Thoracic aorta (tissue), 2 donors: ENCODE measurements at places on chromosomes 16 and 17.

DNA sequence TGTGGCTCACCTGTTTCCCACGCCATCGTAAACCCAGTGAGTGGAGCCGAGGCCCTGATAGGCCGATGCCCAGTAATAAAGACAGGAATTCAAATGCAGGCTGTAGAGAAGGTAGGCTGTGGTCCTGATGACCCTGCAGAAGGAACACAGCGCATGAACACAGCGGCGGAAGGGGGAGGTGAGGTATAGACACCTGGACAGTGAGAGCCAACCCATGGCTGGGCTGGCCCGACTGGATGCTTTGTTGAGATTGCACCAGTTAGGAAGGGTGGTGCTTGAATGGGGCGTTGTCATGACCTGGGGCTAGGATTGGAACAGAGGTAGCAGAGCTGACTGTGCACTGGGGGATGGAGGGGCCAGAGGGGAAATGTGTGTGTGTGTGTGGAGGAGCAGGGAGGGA is 59.2 kb downstream of the CNGB1 start:
- no peak for DNase-seq

DNA sequence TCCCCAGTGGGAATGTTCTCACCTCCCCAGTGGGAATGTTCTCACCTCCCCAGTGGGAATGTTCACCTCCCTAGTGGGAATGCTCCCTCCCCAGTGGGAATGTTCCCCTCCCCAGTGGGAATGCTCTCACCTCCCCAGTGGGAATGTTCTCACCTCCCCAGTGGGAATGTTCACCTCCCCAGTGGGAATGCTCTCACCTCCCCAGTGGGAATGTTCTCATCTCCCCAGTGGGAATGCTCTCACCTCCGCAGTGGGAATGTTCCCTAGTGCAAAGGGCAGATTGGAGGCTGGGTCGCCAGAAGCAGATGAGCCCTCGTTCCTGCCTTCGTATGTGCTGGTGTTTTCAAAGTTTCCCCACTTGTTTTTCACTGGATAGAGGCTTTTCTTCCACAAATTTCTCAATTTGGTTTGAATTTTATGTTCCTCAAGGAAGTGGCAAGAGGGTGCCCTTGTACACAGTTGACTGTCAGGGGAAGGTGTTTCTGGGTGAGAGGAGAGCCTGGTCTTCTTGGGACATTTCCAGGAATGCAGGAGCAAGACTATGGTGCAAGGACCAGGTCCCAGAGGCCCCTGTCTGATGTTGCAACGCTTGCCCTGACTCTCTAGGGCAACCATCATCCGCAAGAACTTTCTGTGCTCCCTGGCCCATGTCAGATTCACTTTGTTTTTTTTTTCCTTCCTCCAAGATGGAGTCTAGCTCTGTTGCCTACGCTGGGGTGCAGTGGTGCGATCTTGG is 34.0 kb downstream of the TRARG1 start:
- DNase-seq: no peak

- DNase-seq: no peak
Observed at GRCh38 chr16:81600275-81600674, 155.7 kb downstream of the CMIP start.

- no peak for DNase-seq
Observed at GRCh38 chr17:1126801-1127550, 52.8 kb downstream of the ABR start.

- DNase-seq: no peak
Observed at GRCh38 chr17:73541111-73541510, 103.1 kb downstream of the SDK2 start.
